ENCODE measurements at places on chromosomes 1 and 21.

- DNase-seq, result no peak
Observed at GRCh38 chr1:162275622-162276175, 101.0 kb downstream of the SPATA46 start.

GRCh38 chr1:90334137-90334536 lies 339.2 kb downstream of the ZNF326 start:
- no peak for DNase-seq

DNA sequence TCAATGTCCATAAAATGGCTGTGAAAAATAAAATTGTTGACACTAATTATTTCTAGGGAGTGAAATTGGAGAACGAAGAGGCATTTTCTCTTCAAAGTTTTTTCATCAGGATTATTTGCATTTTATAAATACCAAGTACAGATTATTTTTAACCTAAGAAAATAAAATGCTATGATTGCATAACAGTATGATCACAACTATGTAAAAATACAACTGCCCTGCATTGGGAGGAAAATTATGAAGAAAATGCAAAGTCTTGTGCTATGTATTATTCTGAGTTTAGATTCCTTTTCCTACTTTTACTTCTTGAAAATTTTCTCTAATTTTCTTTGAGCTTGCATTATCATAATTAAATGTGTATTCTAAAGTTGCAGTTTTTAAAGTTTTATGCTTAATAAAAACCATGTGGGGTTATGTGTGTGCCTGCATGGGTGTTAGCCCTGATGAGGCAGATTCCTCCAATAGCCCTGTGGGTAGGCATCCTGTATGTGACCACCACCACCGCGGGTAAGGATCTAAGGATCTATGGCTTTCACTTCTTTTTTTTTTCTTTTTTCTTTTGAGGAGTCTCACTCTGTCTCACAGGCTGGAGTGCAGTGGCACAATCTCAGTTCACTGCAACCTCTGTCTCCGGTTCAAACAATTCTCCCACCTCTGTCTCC lies 24.7 kb downstream of the STX6 start:
- no peak for DNase-seq

DNA sequence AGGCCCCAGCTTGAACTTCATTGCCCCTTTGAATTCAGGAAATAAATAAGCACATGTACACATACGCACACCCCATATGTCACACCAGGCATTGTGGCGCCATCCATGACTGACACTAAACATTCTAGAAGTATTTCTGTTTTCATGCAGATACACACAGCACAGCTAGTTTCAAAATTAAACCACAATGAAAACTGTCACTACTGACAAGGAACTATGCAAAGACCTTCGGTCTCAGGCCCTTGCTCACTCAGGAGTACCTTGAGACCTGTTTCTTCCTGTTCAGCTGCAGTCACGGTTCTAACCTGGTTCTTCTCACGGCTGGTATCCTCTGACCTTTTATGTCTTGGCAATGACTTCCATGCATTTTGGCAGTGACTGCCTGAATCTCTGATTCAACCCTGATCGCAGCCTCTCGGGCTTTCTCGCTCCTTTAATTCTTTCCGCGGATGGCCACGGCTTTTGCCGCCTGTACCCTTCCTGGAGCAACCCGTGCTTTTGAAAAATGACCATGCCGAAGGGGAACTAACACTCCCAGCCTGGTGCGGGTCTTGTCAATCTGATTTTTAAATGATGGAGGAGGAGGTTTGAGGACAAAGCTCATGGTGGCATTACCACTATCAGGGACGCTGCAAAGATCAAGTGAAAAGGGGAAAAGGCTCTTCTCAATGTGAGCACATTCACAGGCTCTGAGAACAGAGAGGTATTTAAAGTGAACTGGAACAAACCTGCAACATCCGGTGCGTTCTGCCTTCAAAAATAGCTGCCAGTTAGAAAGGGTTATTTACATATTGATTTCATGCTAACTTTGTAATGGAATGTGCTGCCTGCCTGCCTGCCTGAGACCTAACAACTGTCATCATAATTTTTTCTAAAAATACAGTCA lies 384.6 kb downstream of the RRAGC start:
- DNase-seq, result no peak

DNA sequence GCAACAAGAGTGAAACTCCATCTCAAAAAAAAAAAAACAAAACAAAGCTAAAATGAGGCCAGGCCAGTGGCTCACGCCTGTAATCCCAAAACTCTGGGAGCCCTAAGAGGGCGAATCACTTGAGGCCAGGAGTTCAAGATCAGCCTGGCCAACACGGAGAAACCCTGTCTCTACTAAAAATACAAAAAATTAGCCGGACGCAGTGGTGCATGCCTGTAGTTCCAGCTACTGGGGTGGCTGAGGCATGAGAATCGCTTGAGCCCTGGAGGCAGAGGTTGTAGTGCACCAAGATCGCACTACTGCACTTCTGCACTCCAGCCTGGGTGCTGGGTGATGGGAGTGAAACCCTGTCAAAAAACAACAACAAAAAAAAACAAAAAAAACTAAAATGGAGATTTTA lies 191.2 kb upstream of the SGIP1 start:
- no peak for DNase-seq

- no peak for DNase-seq
Observed at GRCh38 chr1:56550859-56551188, 28.5 kb downstream of the PLPP3 start.

DNA sequence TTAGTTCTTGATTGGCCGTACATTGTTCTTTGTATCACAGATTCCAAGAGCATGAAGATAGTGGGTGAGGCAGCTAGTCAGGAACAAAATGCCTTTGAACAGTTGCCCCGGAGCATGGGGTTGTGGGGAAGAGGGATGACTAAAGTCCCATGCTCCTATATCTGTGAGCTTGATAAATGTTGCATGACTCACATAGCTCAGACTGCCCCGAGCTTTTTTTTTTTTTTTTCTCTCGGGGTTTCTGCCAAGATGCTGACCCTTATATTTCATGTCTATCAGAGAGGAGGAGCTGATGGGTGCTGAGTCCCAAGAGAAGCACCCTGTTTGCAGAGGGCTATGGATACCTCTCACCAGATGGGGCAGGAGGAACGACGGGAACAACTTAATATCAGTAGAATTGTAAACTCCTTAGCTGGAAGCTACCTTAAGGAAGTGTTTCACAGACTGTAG lies 40.6 kb downstream of the SRRM1 start:
- DNase-seq, result no peak

All from stimulated activated CD4-positive, alpha-beta T cell treated with anti-CD3 and anti-CD28 coated beads, Interleukin-4, amount 100 ng/mL, for 24 hours (primary cell).